ENCODE measurements at places on chromosomes 16 and 17.
A peak's percentile ranks its signal among the peaks of the same experiment; 100 is the strongest.

DNA sequence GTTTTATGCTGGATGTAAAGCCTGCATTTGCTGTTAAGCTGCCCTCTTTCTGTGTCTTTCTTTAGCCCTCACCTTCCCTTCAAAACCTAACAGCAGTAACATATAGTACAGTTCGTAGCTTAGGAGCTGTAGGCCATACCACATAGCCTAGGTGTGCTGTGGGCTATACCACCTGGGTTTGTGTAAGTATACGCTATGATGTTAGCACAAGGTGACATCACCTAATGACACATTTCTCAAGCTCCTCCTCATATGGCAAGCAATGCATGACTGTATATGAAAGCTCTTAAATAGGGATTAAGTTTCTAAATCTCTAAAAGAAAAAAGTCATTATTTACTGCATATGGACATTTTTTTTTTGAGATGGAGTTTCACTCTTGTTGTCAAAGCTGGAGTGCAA, 57.8 kb upstream of the TMEM97 start:
- DNase-seq: no peak

- no peak for DNase-seq
Observed at GRCh38 chr17:50053654-50053960, 2.3 kb upstream of the ITGA3 start.

GRCh38 chr17:74971842-74972106, 785 bp downstream of the HID1 start:
- no peak for DNase-seq

- peak; percentile 86 for DNase-seq
Observed at GRCh38 chr17:75412455-75413317, 7.2 kb upstream of the GRB2 start.

DNA sequence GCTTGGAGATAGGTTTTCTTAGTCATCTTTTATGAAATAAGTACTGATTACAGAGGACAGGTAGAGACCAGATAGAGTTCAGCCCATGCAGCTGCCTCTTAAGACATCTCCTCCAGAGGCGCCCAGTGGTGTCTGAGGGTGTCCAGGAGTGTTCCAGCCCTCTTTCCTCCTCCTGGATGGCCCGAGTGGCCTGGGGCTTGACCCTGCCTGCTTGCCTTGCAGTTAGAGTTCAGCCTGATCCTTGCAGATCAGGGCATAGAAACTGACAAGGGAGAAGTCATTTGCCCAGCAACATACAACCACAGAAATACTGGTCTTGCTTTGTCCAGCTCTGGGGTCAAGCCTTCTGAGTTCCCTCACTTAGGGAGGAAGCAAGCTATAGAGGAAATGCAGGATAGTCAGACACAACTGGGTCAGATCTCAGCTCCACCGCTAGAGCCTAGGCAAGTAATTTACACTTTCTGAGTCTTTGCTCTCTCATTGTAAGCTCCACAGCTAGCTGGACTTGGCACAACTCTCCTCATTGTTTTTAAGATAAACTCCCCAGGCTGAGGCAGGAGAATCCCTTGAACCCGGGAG, 3.6 kb upstream of the CCL1 start:
- DNase-seq: no peak

DNA sequence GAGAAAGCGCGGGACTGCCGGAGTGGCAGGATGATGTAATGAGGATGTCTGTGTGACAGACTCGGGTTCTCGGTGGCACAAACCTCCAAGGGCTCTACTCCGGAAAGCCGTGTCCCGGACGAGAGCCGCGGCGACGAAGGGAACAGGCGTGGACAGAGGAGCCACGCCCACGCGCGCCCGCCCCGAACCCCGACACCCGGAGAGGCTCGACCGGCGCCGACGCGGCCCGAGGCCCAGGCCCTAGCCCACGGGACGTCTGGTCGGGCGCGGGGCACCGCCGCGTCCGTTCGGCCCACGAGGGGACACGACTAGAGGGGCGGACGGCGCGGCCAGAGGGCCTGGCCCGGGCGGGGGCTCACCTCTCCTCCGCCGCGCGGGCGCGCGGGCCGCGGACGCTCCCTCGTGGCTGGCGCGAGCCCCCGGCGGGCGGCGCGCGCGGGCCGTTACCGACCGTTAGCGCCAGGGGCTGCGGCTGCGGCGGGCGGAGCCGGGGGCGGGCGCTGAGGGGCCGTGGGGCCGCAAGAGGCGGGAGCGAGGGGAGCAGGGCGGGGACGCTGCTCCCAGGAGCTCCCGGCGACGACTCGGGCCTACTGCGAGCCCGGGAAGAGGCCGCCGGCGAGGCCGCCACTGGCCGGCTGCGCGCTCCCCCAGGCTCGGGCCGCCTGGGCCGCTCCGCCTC, 2.1 kb upstream of the IRX5 start:
- no peak for DNase-seq

DNA sequence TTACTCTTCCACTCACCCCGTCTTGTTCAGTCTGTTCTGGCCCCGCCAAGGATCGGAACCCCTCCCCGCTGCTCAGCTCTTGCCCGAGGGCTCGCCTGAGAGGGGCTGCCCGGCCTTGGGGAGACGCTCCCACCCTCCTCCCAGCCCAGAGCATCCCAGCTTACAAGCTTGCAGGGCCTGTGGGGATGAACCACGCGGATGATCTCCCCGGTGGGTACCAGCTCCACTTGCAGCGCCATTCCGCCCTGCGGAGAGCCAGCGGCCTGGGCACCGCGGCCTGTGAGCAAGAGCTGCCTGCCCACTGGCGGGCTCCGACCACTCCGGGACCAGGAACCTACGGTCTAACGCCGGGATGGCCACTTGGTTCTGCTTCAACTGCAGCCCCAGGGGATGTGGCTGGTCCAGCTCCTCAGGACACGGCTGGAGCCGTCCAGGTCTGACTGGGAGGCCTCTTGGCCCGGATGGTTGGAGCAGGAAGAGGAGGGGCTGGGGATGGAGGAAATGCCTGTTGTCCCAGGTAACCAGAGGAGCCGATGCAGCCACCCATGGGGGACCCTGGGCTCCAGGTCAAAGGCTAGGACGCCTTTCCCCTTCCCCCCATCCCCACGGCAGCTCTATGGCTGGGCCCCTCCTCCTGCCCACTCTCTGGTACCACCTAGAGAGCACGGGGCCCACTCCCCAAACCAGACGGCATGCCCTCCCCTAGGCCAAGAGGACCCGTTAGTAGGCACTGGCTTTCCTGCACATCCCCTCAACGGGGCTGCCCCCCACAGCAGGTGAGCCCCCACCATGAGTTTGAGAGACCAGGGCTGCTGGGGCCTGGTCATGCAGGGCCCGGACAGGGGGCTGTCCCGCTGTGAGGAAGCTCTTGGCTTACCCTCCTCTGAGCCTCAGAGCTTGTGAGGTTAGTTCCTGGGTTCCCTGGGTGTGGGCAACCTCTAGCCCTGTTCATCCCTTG, at the start of gene MYO1C:
MYO1C (minus strand) TSS at position 438 of the 958 bp plus-strand sequence; CDS start at position 239, 199 bp downstream.
- no peak for DNase-seq

DNA sequence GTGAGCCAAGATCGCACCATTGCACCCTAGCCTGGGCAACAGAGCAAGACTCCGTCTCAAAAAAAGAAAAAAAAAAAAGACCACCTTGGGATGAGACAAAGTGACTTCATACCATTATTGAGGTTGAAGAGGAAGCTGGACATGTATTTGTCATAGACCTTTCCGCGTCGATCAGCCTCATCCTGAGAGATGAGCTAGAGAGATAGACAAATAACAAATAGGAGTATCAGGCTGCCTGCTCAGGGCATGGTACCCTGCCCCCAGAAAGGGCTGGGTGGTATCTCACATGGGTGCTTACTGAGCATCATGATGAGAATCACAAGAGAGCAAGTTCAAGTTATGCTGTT, 22.1 kb downstream of the CNTNAP1 start:
- no peak for DNase-seq

DNA sequence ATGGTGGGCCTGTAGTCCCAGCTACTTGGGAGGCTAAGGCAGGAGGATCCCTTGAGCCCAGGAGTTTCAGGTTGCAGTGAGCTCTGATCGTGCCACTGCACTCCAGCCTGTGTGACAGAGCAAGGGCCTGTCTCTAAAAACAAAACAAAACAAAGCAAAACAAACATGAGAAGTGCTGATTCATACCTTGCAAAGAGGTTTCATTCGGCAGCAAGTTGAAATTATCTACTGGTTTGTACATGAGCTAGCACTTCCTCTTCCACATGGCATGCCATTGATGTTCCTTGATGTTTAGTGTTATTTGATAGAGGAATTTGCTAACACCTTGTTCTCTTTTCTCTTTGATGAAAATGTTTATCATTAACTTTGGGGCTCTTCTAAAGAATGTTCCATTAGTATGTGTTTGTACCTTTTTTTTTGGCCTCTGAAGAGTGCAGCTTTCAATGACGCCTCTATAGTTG, 50.6 kb downstream of the SPECC1 start:
- DNase-seq: no peak

DNA sequence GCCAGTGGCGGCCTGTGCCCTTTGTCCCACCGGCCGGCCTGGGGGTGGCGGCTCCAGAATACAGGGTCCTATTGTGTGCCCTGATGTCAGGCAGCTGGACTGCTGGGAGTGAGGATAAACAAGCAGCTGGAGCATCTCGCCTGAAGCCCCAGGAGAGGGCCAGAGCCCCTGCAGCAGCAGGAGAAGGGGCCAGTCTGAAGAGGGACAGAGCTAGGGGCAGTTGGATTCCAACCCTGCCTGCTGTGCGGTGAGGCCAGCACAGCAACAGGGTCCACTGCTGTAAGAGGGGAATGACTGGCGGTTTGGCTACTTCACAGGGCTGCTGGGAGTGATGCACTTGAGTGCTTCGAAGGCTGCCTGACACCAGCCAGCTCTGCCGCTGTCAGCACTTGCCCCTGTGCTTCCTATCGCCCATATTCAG, 25.0 kb downstream of the RAB11FIP4 start:
- no peak for DNase-seq

DNA sequence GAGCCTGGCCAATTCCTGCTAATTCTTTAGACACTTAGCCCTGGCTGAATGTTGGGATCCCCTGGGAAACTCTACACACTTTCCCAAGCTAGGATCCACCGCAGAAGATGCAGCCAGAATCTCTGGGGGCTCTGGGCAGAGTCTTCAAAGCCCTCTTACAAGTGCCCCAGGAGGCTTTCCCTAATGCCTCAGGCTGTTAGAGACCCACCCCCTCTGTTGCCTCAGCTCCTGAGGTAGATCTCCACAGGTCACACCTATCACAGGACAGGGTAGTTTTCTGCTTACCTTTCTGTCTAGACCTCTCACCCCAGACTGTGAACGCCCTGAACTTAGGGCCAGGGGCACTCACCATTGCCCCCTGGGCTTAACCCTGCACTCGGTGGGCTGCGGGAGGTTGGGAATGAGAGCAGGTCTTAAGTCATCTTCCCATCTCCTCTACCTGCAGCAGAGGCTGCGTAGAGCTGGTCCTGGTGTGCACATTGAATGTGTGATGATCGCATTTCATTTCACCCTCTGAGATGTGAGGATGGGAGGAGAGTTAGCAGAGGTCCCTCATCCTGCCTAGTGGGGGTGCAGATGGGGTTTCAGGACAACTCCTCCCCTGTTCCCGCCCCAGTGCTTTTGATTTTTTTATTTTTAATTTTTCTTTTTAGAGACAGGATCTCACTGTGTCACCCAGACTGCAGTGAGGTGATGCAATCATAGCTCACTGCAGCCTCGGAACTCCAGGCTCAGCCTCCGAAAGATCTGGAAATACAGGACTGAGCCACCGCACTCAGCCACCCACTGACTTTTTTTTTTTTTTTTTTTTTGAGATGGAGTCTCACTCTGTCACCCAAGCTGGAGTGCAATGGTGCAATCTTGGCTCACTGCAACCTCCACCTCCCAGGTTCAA, 89.0 kb upstream of the LHX1 start:
- no peak for DNase-seq

GRCh38 chr16:88566158-88566557, 4.0 kb upstream of the ZC3H18 start:
- no peak for DNase-seq

DNA sequence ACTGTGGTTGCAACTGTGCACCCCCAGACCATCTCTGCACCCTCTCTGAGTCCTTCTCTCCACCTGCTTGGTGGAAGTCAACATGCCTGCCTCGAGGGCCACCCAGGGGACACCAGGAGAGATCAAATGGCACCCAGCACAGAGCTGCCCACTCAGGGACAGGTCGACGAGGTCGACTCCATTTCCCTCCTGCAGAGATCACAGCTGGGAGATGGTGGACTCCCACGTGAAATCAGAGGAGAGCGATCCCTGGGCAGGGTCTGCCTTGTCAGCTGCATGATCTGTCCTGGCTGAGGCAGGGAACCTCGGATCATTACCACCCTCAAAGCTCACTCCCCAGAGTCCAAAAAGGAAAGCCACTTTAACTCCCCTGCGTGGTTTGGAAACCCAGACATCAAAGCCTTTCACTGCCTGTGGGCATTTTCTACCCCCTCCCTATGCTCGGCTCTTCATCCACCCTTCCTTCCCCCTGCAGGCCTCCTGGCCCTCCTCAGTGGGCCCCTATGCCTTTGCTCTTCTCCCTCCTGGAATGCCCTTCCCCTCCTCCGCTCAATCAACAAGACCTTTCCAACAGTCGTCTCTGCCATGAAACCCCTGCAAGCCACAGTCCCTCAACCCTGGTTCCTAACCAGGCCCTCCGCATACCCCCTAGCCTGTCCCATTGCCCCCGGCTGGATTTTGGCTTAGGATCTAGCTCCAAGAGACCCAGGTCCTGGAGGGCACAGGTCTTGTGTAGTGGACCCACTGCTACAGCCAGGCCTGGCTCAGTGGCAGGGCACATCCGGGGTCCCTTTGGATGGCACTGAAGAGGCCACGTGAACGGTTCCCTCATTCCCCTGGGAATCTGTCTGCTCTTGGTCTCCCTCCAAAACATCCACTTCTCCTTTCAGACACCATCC, 103.8 kb upstream of the RPL38 start:
- DNase-seq: no peak

DNA sequence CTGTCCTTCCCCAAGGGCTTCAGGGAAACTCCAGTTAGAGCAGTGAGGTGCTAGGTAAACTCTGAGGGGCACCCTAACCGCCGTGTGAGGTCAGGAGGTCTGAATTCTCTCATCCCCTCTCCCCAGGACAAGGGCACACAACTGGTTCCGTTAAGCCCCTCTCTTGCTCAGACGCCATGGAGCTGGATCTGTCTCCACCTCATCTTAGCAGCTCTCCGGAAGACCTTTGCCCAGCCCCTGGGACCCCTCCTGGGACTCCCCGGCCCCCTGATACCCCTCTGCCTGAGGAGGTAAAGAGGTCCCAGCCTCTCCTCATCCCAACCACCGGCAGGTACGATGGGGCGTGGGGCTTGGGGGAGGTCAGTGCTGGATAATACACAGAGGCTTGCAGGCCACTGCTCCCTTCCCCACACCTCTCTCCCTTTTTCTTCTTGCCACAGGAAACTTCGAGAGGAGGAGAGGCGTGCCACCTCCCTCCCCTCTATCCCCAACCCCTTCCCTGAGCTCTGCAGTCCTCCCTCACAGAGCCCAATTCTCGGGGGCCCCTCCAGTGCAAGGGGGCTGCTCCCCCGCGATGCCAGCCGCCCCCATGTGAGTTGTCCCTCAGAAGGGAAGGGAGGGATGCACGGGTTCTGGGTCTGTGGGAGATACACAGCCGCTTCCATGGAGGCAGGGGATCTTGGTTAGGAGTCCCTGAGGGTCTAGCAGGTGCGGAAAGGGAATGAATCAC, 4.6 kb downstream of the GRB7 start:
- no peak for DNase-seq

- DNase-seq: no peak
Observed at GRCh38 chr16:58027161-58027915, 1.8 kb downstream of the MMP15 start.
